Activated T-cell treated with anti-CD3 and anti-CD28 coated beads for 24 hours (primary cell): ENCODE measurements at places on chromosomes 3 and 15.

- no peak for DNase-seq
Measured at GRCh38 chr15:48478581-48478980, 147.4 kb downstream of the DUT start.

- no peak for DNase-seq
Measured at GRCh38 chr3:161700998-161701397, 204.4 kb downstream of the OTOL1 start.

- no peak for DNase-seq
Measured at GRCh38 chr3:23496165-23496564, 293.0 kb downstream of the UBE2E2 start.

DNA sequence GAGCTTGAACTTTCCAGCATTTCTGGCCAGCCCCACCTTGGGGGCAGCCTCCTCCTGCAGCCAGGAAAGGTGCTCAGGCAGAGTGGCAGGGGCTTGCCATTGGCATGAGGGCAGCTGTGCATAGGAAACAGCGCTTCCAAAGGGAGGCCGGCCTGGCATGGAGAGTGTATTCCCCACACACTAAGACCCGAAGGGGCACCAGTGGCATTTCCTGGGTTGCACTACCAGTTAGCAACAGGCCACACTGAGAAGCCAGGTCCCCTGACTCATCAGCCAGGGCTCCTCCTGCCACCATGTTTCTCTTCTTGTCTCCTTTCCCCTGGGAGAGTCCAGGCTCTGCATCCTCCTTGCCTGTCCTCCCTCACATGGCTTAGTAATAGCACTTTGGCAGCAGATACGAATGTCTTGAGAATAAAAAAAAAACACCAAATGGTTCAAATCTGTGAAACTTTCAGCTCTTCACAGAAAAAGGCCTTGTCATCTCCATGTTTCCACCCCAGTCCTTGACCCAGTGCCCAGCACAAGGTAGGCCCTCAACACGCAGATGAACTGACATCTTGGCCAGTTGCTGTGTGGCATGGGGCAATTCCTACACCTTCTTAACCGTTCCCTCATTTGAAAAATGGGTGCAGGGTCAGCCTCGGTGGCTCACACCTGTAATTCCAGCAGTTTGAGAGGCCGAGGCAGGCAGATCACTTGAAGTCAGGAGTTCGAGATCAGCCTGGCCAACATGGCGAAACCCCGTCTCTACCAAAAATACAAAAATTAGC is 180.4 kb downstream of the SMAD6 start:
- no peak for DNase-seq

- no peak for DNase-seq
Measured at GRCh38 chr15:59179717-59180116, 26.9 kb upstream of the LDHAL6B start.

DNA sequence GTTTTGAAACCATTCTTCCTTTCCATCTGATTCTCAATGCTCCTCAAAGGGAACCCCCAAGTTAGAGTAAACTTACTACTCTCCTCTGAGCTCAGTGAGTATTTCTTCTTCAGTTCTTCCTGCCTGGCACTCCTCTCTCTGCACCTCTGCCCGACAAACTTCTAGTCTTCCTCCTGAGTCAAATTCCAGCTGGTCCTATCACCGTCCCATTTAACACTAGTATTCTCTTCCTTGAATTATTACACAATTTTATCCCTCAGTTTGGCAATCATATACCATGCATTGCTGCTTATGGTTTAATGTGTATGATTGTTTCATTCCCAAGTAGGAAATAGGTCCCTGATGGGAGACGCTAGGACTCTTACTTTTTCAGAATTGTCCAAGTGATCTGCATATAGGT is 279.7 kb downstream of the MECOM start:
- no peak for DNase-seq

GRCh38 chr15:85753261-85753660 is 41.5 kb downstream of the KLHL25 start:
- no peak for DNase-seq

- no peak for DNase-seq
Measured at GRCh38 chr3:5583920-5584319, 396.4 kb downstream of the EDEM1 start.

DNA sequence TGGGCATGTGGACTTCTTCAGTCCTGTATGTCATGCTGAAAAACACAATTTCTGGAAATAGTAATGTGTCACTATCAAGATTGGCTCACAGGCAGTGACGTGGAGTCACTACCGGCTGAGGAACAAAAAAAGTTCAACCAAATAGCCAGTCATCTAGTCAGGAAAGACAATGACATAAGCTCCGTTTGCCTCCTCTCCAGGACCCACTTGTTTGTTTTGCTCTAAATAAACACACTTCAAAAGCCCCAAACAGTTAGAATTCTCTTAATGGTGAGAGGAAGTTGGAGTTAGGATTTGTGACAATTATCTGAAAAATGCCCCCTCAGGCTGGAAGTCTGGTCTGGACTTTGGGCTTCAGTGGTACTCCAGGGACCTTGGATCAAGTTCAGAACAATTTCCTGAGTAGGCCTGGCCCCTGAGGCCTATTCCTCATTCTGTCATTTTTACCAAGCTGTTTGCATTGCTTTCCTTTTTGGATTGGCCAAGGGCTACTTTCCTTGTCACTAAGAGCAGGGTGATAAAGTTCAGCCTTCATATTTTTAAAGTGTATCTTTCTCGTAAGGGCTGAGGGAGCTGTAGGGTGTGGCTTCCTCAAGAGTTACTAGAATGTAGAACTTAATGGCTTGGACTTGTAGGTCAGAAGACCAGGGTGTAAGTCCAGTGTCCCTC is 98.9 kb downstream of the EOMES start:
- no peak for DNase-seq

DNA sequence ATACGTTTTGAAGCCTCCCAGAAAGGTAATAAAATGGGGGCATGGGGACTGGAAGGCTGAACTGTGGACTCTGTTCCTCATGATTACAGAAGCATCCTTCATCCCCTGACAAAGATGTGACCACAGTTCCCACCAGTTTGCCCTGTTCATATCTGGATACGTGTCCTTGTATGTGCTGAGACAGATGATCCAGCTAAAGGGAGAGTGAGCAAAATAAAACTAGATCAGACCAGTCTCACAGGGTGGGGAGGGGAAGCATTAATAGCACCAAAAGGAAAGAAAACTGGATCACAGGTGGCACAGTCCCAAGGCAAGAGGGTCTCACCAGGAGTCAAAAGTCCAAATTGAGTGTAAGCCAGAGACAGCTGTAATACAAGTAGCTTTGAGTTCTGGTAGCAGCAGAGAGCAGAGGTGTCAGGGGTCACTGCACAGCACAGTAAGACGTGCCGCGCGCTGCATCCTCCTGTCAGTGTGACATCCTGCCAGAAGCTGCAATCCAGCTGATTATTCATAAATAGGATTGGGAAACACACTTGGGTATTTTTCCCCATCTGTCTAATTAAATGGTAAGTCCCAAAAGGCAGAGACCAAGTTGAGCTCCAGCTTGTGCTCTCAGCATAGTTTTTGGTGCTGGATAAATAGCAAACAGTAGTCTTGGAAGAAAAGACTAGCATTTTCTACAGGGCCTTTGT is 560.0 kb upstream of the CFAP20DC start:
- no peak for DNase-seq

GRCh38 chr3:102896851-102897621 is 462.2 kb downstream of the ZPLD1 start:
- no peak for DNase-seq

GRCh38 chr3:101011136-101011535 is 17.9 kb upstream of the ABI3BP start:
- DNase-seq: no peak

- DNase-seq: no peak
Measured at GRCh38 chr3:146801492-146801891, 196.3 kb upstream of the PLSCR5 start.

DNA sequence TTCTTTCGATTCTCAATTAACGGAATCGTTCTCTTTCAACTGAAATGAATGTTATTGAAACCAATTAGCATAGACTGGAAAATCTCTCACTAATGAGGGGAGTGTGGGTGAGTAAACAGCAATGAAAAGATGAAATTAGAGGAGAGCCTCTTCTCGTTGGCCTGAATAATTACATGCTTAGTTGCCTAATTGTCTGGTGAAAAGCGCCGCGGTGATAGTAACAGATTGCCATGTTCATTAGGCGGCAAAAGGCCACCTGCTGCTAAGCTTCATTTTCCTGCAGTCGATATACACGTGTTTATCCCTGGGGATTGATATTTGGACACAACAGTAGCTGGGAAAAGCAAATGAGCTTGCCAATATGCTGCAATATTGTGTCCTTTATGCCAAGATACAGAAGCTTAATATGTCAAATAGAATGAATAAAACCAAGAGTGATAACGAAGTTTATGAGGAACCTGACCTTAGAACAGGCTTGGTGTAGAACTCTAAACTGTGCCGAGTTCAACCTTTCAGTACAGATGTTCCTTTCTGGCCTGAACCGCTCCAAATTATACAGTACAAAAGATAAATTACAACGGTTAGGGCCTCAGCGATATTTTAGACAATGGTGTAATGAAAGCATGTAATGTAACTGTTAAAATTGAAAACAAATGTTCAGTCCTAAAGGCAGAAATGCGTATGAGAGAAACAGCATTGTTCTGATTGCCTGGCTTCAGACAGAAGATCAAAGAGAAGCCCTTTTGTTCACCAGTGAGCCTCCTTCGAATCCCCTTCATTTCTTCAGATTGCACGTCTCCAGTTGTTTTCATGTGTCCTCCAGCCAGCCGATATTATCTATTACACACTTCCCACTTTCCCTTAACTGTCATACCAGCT is 185.2 kb downstream of the SHOX2 start:
- no peak for DNase-seq

- no peak for DNase-seq
Measured at GRCh38 chr3:165254812-165255211, 58.6 kb upstream of the SLITRK3 start.

DNA sequence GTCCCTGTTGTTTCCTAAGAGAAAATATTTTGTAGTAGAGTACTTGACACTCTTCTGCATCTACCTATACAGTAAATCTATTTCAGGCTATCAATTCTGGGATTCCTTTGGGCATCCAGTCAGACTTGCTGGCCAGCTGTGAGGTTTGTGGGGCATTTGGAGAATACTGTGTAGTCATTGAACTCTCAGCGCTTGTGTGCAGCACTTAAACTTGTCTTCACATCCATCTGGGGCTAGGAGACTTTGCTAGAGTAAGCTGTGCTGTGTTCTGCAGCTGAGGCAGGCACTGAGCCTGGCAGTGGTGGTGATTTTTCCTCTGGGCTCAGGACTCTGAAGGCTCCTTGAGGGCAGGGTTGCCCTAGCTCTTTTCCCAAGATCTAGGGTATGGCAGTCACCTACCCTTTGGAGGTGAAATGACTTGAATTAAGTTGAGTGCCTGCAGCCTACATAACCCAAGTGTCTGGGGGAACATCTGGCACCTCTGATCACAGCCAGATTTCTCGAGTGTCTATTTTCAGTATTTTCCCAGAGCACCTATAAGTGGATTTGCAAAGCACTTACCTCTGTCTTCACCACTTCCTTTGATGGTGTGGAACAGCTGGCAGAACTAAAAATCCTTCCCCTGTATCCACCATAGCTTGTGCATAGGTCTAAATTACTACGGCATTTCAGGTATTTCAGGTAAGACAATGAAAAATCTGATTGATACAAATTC is 19.3 kb downstream of the CLSTN2 start:
- DNase-seq: no peak

DNA sequence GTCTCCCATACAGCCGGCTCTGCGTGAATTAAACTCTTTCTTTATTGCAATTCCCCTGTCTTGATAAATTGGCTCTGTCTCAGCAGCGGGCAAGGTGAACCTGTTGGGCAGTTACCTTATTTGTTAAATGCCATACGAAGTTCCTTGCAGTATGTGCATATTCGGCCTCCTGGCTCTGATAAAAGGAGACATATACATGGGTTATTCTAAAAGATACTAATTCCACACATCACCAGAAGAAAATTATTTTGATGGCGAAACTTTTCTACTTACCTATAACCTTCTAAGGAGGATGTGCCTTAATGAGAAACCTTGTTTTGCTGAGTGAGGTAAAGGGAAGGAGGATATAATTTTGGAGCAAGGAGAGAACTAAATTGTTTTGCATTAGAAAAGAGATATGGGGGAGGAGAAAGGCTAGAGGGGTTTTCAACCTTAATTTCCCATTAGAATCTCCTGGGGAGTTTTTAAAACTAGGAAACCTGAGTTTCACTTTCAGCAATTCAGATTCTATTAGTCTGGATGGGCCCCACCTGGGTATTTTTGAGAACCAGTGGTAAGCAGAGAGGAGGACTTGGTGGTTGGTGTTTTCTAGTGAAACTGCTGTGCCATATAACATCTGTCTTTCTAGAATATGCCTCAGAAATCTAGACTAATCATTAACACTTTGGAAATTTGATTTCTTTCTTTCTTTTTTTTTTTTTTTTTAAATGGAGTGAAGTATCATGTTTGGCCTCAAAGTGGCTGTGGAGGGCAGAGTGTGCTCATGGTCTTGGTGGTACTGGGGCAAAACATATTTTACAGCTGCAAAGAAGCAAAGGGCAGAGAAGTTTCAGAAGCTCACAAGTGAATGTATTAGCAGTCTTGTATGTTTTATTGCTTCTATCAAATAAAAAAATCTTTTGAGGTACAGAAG is 23.0 kb downstream of the NANOGP8 start:
- no peak for DNase-seq

GRCh38 chr15:42080919-42081830 is 13.2 kb downstream of the PLA2G4D start:
- no peak for DNase-seq

- DNase-seq: peak; percentile 45
Measured at GRCh38 chr3:112013058-112013783, 14.5 kb downstream of the TAGLN3 start.
